T-cell (primary cell): ENCODE measurements at places on chromosomes 12 and 14. TPM values are rescaled to one million over a fixed set of nuclear protein-coding genes. Genes with fewer than 3 reads are reported as not detected.

DNA sequence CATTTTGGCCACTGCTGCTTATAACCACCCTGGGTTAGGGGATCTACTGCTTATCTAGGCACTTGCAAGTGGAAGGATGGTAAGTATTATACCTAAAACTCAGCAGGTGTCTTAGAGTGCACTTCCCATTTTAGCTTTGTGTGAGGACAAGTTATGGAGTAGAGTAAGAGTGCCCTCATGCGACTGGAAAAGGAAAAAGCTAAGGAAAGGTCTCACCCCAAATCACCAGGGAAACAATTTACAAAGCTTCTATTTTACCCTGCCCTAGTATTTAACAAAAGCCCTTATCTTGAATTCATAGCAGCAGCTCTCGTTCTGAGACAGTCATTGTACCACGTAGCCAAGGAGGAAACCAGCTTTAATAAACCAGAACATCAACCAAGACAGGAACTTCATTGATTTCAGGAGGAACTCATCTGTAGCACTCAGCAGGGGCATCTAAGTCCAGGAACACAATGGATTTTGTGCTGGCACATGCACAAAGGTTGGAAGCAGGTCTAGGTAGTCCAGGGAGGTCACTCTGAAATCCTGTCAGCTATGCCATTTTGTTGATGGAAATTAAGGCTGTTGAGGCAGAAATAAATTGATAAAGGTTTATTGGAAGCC, 2.9 kb downstream of the RDH12 start:
- H3K27ac ChIP-seq, result no peak overlapping the region
- H3K36me3 ChIP-seq, result no peaks in the 10 kb centered on the region
- no peaks in the 10 kb centered on the region for H3K4me1 ChIP-seq
- H3K27me3 ChIP-seq, result no peaks in the 10 kb centered on the region
- no peak for DNase-seq

Gene TMTC1
- total RNA-seq, result 0.32 TPM

Gene TAS2R9
- total RNA-seq, result not detected

Gene PSEN1
- total RNA-seq, result 31.7 TPM

DNA sequence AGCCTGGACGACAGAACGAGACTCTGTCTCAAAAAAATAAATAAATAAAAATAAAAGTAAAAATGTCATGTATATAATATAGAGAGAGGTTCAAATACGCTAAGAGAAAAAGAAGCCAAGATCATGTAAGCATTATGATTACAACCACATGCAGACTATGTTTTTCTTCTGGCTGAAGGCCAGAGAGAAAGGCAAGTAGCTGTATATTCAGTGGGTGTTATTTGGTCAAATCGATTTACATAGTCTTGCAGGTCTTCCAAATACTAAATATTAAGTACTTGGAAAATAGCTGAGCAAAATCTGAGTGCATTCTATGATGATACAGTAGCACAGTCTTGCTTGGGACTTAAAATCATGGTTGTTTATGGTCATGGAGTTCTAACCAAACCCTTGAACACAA, 758.0 kb downstream of the DIO2 start:
- no peak for DNase-seq
- H3K27ac ChIP-seq, result no peak overlapping the region
- no peak overlapping the region for H3K4me3 ChIP-seq
- H3K36me3 ChIP-seq, result no peaks in the 10 kb centered on the region
- no peaks in the 10 kb centered on the region for H3K27me3 ChIP-seq

Gene CACNA1C
- total RNA-seq, result 0.10 TPM

DNA sequence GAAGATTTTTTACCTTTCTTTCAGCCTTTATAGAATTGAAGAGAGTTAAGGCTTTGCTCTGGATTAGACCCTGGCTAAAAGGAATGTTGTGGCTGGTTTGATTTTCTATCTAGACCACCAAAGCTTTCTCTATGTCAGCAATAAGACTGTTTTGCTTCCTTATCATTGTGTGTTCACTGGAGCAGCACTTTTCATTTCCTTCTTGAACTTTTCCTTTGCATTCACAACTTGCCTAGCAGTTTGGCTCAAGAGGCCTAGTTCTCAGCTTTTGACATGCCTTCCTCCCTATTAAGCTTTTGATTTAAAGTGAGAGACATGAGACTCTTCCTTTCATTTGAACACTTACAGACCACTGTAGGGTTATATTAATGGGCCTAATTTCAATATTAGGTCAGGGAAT, 64.1 kb upstream of the USP15 start:
- no peak for DNase-seq
- H3K36me3 ChIP-seq, result no peaks in the 10 kb centered on the region
- peaks cover 5% of the 10 kb centered on the region for H3K27me3 ChIP-seq
- no peak overlapping the region for H3K4me3 ChIP-seq

DNA sequence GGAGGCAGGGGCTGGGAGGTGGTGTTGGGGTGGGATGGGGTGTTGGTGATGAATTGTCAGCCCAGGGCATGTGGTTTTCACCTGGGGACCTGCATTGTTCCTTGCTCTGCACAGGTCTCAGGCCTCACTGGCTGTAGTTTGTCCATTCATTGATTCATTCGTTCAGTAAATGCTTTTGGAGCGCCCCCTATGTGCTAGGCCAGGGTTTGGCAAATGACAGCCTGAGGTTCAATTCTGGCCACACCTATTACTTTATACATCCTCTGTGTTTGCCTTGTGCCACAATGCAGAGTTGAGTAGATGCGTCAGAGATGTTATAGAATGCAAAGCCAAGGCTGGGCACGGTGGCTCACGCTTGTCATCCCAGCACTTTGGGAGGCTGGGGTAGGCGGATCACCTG, 4.7 kb downstream of the ADCK1 start:
- no peaks in the 10 kb centered on the region for H3K36me3 ChIP-seq
- H3K4me1 ChIP-seq, result no peaks in the 10 kb centered on the region
- no peak for DNase-seq

Gene DCD
- not detected for total RNA-seq

Gene SDR9C7
- total RNA-seq, result not detected

DNA sequence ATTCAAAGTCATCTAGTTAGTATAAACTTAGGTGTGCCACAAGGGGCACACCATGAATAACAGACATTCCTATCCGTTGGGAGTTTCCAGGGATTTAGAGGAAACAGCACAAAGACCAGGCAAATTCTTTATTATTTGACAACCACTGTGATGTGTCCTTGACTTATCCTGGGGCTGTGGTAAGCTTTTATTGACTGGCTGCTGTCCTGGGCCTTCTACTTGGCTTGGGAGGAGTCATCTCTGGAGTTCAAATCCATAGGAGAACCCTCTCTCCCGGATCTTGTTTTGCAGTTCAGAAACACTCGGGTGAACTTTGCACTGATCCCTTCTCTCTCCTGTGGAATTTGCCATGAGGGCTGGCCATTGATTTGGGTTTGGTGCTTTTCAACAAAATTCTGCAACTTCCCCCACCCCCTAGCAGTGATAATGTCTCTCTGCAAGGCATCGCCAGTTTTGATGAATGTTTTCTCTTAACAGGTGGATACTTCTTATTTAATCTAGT, 136.3 kb downstream of the ADCK1 start:
- H3K36me3 ChIP-seq, result no peaks in the 10 kb centered on the region
- H3K4me3 ChIP-seq, result no peak overlapping the region
- H3K27ac ChIP-seq, result no peak overlapping the region
- H3K27me3 ChIP-seq, result no peaks in the 10 kb centered on the region
- no peaks in the 10 kb centered on the region for H3K4me1 ChIP-seq

Gene TMEM233
- not detected for total RNA-seq

GRCh38 chr12:55065535-55065934, 45.8 kb downstream of the NEUROD4 start:
- no peak overlapping the region for H3K27ac ChIP-seq
- no peaks in the 10 kb centered on the region for H3K36me3 ChIP-seq
- no peaks in the 10 kb centered on the region for H3K4me1 ChIP-seq
- H3K4me3 ChIP-seq, result no peak overlapping the region

- DNase-seq, result no peak
- H3K4me3 ChIP-seq, result no peak overlapping the region
- no peaks in the 10 kb centered on the region for H3K36me3 ChIP-seq
- no peaks in the 10 kb centered on the region for H3K27me3 ChIP-seq
These were observed 1178.7 kb downstream of the AACS start for GRCh38 chr12:126243814-126244440.

- no peak overlapping the region for H3K4me3 ChIP-seq
- no peaks in the 10 kb centered on the region for H3K27me3 ChIP-seq
- no peaks in the 10 kb centered on the region for H3K4me1 ChIP-seq
- H3K36me3 ChIP-seq, result no peaks in the 10 kb centered on the region
- DNase-seq, result no peak
- no peak overlapping the region for H3K27ac ChIP-seq
These were observed 8.7 kb downstream of the CFAP251 start for GRCh38 chr12:121926874-121927706.

DNA sequence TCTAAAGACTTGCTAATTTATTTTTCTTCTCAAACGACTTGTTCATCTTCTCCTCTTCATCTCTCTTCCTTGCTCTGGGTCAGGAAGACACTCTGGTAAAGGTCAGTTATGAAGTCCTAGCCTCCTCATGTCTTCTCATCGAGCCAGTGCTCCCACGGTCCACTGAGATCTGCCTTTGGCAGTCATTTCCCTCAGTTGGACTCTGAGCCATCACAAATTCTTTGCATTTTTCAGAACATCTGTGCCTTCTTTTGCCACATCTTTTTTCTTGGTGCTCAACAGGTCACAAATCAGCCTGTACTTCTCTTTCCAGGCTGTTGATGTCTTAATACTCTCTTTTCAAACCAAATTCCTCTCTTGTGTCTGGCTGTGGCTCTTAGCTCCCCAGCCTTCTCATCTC, 49.7 kb downstream of the IGF1 start:
- no peak overlapping the region for H3K27ac ChIP-seq
- H3K27me3 ChIP-seq, result no peaks in the 10 kb centered on the region
- no peak overlapping the region for H3K4me3 ChIP-seq
- no peak for DNase-seq
- no peaks in the 10 kb centered on the region for H3K36me3 ChIP-seq
- H3K4me1 ChIP-seq, result no peaks in the 10 kb centered on the region

GRCh38 chr12:101078536-101079285, 131.3 kb downstream of the SLC5A8 start:
- H3K27ac ChIP-seq, result no peak overlapping the region

Gene RNASE12
- not detected for total RNA-seq

Gene FOXG1
- not detected for total RNA-seq

DNA sequence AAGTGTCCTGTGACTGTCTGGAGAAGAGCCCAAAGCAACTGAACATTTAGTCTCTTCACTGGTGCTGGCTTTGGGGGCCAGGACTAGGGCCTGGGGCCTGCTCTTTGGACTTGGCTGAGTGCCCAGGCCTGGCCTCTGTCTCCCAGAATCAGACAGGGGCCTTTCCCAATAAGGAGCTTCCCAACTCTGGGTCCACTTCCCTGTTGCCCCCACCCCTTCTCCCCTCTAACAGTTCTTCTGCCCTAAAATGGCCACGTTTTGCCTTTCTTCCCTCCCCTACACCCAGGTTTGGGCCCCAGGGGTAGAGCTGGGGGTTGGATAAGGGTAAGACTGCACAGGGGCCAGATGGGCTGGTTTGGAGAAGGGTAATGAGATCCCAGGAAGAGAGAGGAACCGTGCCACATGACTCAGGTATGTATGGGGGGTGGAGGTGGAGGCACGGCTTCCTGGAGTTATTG, 10.0 kb upstream of the ITGA5 start:
- H3K27ac ChIP-seq, result no peak overlapping the region
- no peaks in the 10 kb centered on the region for H3K36me3 ChIP-seq
- no peak overlapping the region for H3K4me3 ChIP-seq
- DNase-seq, result no peak
- H3K4me1 ChIP-seq, result peaks cover 7% of the 10 kb centered on the region

Gene SINHCAF
- total RNA-seq, result 85.7 TPM

DNA sequence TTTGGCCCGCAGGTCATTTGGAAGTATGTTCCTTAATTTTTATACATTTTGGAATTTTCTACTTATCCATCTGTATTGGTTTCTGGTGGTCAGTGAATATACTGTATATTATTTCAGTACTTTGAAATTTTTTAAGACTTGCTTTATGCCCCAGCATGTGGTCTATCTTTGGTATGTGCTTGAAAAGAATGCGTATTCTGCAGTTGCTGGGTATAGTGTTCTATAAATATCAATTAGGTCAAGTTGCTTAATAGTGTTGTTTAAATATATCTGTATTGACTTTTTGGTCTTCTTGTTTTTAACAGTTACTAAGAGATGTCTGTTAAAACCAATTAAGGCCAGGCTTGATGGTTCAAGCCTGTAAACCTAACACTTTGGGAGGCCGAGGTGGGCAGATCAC, 21.7 kb upstream of the SIX1 start:
- H3K36me3 ChIP-seq, result no peaks in the 10 kb centered on the region
- H3K27ac ChIP-seq, result no peak overlapping the region
- no peaks in the 10 kb centered on the region for H3K4me1 ChIP-seq
- no peak overlapping the region for H3K4me3 ChIP-seq
- H3K27me3 ChIP-seq, result peaks cover 9% of the 10 kb centered on the region
